ENCODE measurements at places on chromosomes 2 and 18.

- DNase-seq = no peak
Observed at GRCh38 chr2:200862532-200863000, 1.9 kb downstream of the CLK1 start.

DNA sequence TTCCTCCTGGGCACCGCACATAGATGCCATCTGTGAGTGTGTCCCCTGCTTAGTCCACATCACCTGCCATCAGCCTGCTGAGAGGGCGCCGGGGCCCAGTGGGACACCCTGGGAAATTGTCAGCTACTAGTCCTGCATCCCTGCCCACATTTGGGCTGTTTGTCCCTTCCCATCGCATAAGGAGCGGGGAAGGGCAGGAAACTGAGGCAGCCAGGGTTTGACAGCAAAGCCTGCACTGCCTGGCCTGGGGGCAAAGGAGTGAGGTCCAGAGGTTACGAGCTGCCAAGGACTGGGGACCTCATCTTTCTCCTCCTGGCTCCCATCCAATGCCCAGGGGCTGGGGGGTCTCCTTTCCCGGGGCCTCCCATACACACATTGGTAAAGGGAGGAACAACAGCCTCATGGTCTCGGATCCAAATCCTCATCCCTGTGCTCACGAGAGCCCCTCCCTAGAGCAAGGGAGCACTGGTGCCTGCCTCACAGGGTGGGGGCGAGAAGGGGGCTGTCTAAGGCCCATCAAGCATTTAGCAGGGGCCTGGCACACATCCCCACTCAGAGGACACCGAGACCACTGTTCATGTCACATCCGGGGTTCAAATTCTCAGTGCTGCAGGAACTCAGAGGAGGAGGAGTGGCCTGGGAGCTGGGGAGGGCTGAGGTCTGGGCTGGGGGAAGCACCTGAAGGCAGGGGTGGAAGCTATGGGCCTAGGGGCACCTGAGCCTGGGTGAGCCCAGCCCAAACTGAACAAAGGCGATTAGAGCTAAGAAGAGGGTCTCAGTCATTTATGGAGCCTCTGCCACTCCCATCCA lies 113.8 kb downstream of the SMAD7 start:
- no peak for DNase-seq

GRCh38 chr2:21372654-21373053 lies 248.9 kb downstream of the TDRD15 start:
- no peak for DNase-seq

DNA sequence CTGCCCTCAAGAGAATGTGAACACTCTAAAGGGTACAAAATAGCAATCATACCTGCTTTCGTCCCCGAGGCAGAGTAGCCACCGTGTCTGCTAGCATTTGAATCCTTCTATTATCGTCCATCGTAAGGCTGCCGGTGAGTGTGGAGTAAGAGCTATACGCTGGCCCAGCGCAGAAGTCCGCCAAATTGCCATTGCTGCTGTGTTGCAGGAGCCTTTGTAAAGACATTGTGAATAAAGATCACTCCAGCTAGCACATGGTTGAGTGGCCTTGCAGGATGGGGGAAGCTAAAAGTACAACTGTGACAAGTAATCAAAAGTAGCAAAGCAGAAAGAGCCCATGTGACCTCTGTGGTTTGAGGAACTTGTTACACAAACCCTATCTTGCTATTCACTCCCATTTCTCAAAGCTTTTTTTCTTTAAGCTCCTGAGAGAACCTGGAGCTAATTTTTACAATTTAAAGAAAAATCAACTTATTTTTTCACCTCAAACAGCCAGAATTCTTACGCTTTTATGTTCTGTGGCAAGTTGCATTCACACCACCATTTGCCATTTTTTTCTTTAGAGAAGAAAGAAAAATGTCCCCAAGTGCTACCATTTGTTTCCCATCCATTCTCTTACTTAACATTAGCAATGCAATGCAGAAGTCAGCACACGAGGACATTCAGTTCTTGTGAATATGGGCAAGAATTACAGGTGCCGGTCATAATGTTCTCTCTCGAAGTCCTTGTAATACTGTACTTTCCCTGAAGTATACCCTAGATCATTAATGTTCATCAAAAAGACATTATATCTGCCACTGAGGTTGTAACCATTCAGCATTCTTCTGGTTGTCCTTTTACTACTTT lies at the start of gene CYTIP:
TSS of gene CYTIP (minus strand) at position 295 of the 846 bp plus-strand sequence. CDS start at position 226, 69 bp downstream.
- no peak for DNase-seq

DNA sequence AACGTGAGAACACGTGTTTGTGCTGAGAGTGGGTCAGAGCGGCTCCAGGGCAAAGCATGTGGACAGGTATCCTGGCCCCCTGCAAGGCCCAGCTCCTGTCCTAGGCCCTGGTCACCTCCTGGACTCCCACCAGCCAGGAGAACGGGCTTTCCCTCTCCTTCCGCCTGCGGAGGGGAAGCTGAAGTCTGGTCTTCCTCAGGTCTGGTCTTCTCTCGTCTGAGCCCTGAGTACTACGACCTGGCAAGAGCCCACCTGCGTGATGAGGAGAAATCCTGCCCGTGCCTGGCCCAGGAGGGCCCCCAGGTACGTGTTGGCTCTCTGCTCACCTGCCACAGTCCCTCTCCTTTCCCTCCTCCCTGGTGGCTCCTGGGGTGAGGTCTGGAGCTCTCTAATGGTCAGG lies 963 bp downstream of the GNLY start:
- no peak for DNase-seq

DNA sequence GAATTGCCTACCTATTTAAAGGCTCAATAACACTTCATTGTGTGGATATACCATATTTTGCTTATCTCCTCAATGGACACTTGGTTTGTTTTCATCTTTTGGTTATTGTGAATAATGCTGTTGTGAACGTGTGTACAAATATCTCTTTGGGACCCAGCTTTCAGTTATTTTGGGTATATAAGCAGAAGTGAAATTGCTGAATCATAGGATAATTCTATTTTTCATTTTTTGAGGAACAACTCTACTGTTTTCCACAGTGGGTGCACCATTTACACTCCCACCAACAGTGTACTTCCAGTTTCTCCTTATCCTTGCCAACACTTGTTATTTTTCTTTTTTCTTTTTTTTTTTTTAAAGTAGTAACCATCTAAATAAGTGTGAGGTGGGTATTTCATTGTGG lies 29.0 kb downstream of the PTPN4 start:
- no peak for DNase-seq

DNA sequence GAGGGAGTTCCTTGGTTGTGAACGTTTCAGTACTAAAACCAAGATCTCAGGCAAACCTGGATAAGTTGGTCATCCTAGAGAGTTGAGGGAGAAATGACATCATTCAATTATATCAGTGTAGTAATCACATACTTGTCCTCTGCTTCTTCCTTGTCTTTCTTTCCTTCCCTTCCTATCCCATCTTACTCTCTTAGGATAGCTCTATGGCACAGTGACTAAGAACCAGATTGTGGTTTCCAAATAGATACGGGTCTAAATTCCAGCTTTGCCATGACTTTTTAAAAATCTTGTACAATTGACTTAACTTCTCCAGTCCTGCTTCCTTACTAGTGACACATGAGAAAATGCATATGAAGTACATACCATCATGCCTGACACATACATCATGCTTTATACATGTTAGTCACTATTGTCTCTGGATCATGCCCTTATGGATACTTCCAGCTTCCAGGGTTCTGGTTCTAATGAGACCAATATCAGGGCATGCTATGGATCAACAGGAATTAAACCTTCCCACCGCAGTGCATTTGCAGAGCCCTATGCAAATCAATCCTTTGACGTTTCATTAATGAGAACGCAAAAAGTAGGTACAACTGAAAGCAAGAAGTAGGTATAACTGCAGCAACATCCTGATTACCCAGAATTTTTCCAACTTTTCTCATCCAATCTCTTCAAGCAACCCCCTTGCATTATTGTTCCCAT lies 168.0 kb upstream of the KLF7 start:
- DNase-seq = no peak

GRCh38 chr18:22544626-22545025 lies 126.9 kb upstream of the CTAGE1 start:
- no peak for DNase-seq

- DNase-seq = no peak
Observed at GRCh38 chr2:83826577-83826976, 632.5 kb downstream of the SUCLG1 start.
